ENCODE measurements at places on chromosomes 4 and X.

DNA sequence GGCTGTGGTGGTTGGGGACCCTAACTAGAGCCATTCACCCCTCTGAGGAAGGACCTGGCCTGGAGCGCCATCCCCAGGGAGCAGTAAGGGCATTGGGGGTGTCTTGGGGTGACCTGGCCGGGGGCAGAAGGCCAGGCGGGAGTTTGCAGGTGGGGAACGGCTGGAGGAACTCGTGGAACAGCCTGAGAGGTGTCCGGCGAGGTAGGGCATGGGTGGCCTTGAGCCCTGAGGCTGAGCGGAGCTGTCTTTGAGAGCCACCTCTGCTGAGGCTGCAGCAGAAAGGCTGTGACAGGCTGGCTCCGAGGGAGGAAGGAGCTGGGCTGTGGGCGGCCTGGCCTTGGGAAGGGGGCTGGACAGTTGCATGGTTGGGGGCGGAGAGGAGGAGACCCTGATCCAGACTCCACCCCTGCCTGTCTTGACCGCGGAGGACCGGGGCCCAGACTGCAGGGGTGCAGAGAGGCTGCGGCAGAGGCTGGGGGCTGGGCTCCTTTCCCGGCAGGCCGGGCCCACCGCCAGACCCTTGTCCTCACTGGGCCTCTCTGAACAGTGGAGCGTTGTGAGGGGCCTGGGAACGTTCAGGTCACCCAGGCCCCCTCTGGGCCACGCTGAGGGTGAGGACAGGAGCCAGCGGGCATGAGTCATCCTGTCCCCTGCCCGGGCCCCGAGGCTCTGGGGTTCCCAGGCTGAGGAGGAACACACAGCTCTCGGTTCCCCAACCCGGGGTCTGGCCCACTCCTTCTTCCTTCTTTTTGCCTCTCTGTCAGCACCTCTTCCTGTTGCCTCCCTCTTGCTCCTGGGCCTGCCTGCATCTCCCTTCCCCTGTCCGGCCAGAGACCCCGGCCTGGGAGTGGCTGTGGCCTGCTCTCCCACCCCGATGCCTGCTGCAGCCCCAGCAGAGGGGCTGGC, 8.1 kb downstream of the SH3BP2 start:
- no peak for DNase-seq

DNA sequence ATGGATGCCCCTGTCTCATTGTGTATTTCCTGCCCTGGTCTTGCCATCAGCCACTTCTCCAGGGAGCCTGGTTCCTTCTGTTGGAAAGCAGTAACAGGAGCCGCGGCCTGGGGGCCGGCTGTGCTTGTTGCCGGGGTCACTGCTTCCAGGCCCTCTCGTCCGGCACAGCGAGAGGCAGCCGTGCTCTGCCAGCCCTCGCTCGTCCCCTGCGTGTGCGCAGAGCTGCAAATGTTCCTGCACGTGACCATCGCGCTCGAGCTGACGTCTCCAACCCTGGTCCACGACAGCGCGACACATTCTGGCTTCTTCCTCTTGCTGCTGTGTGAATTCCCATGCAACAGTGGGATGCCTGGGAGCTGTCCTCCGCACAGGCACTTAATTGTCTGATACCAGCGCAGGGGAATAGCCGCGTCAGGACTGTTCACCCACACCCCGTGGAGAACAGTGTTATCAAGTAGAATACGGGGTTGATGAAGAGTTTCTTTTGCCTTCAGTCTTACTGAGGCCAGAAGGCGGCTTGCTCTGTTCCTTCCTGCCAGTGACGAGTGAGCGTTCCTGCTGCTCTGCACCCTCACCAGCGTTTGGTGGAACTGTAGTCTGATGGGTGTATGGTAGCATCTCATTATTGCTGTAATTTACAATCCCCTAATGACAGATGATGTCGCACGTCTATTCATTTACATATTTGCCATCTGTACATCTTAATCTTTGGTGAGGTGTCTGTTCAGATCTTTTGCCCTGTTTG, 12.3 kb downstream of the PDE6B start:
- no peak for DNase-seq

GRCh38 chrX:7378406-7378805, 230.5 kb upstream of the PUDP start:
- no peak for DNase-seq

- DNase-seq = no peak
These were observed 177.1 kb downstream of the CBR4 start for GRCh38 chr4:168832763-168833575.

GRCh38 chr4:86608757-86609375, 14.8 kb downstream of the PTPN13 start:
- DNase-seq = no peak

DNA sequence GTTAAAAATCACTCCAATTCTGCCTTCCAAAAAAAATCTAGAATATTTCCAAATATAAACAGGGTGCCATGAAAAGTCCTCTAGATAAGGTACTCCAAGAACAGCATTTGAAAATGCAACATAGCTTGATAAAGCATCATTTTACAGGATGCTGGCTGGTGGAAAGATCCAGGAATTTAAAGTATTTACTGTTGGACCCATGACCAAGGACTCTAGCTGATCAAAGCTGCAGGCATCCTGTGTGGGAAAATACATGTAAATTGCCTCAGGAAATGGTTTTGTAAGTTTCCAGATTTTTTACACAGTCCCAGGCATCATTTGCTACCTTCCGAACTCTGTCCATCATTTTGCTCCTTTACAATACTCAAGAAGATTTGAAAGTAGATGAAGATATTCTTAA, 164.4 kb downstream of the GRIA3 start:
- no peak for DNase-seq

- no peak for DNase-seq
These were observed 53.1 kb downstream of the ABLIM2 start for GRCh38 chr4:8105306-8106100.

DNA sequence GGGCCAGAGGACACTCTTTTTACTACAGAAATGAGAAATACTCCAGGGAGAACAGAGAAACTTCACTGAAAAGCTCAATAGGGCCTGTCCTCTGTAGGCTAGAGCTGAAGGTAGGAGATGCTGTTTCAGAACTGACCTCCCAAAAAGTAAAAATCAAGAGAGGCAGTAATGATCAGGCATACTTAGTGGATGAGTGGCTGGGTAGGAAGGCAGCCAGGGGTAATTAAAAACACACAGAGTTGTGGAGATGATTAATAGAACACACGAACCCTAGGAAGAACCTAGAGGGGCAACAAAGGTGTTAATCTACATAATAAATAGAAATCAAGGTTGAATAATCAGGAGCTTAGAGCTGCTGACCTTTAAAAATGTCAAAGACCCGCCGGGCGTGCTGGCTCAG, 582.4 kb upstream of the ADGRL3 start:
- DNase-seq = no peak

GRCh38 chr4:38099020-38099600, 138.9 kb downstream of the PTTG2 start:
- DNase-seq = no peak

GRCh38 chr4:76616526-76616925, 181.5 kb downstream of the SHROOM3 start:
- DNase-seq = no peak

- no peak for DNase-seq
These were observed 110.4 kb downstream of the LRBA start for GRCh38 chr4:150904671-150905070.

GRCh38 chr4:111854494-111855087, 290.7 kb upstream of the FAM241A start:
- DNase-seq = no peak

DNA sequence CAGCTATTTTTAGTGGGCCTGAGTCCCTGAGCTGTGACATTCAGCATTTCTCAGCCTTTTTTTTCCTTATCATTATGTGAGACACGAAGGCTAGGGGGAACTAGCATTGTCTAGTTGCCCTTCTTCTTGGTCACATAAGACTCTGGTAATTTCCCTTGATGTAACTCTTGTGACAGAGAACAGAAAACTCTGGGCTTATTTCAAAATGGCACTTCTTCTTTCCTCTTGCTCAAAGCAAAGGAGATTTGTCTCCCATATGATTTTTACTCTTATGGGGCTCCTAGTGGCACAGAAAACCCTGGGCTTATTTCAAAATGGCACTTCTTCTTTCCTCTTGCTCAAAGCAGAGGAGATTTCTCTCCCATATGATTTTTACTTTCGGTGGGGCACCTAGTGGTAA, 14.7 kb downstream of the ATXN3L start:
- no peak for DNase-seq

DNA sequence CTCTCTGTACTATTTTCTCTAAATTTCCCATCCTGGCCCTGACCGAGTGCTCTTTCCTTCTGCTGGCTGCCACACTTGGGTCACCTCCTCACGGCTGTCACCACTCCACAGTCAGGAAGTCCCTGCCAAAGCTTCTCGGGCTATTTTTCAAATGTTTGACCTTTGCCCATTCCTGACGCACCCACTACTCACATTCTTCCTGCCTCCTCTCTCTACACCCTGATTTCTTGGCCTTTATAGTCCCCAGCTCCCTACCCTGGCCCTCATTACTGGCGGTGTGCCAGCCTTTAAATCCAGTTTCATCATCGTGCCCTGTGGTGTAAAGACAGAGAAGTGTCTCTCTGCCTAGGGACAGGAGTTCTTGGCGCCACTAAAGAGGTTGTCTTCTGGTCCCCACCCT, 46.4 kb upstream of the GATB start:
- DNase-seq = no peak

DNA sequence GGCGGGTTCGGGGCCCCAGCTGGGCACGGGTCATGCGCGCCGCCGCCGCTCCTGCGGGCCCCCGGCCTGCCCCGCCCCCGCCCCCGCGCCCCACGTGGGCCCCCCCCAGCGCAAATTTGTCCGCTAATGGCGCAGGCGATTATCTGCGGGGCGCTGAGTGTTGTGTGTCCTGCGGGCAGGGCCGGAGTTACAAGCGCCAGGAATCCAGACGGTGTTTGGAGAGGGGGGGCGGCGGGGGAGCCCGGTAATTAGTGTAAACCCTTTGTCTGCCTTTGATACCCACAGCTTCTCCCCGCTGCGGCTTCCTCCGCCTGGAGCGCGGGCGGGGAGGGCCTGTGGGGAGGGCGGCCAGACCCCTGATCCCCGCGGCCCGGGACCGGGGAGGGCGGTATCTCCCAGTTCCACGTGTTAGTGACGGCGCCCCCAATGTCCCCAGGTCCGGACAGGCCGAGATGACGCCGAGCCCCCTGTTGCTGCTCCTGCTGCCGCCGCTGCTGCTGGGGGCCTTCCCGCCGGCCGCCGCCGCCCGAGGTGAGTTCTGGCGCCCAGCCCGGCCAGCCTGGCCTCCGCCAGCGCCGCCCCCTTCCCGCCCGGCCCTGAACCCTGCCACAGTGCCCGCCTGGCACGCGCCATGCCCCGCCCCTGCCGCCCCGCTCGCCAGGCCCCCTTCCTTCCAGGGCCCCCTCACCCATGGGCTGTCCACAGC, 761 bp downstream of the FGFRL1 start:
- DNase-seq = no peak

GRCh38 chr4:20195071-20195885, 56.4 kb upstream of the SLIT2 start:
- DNase-seq = no peak

DNA sequence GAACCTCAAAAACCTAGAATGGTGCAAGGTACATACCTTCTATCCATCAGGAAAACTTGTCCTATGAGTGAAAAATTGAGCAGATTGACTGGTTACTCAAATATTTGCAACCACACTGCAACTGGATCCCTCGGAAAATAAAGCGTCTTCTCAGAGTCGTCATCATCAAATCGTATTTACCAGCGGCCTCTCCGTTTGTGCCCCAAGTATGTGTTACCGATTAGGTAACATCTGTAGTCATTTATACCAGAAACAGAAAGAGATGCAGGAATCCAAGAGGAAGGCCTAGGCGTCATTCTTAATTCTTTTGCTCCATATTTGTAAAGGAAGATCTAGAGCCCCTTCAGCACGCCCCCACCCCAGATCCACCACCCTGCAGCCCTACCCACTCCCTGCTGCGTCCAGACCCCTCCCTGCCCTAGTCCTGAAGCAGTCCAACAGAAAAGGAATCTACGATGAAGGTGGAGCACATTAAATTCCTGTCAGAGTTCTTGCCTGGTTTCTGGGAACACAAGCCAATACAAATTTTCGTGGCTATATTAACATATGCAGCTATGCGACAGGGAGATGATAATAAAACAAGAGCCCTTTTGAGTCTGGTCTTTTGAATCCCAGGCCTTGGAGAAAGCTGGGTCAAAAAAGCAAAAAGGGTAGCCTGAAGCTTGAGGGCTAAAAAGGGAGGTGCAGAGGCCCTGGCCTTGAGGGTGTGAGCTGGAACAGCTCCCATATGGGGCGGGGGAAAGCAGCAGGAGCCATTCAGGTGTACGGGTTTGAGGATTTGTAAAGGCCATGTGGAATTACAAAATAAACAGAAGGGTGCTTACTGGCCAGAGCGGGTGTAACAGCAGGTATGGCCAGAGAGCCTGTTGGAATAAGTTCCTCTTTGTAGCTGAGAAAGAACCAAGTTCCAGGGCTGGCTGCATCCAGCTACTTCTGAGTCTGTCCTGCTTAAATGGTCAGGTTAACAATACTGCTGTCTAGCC, 77.0 kb downstream of the ZNF827 start:
- DNase-seq = no peak

DNA sequence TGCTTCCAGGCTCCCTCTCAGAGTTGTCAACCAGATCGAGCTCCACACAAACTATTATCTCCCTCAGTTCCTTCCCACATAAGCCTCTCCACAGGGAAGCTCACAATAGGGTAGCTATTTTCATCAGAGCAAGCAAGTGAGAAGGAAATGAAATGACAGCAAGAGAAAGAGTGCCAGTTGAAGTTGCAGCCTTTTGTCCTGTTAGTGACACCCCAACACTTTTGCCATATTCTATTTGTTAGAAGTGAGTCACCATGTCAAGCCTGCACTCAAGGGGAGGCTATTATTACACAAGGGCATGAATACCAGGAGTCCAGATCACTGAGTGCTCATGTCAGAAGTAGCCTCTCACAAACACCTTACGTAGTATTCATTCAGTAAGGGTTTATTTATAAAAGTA, 266.3 kb upstream of the NOCT start:
- DNase-seq = no peak

GRCh38 chr4:11698033-11698432, 269.3 kb upstream of the HS3ST1 start:
- DNase-seq = no peak

- no peak for DNase-seq
These were observed 79.3 kb downstream of the NFKB1 start for GRCh38 chr4:102580463-102580842.

- DNase-seq = no peak
These were observed 27.4 kb upstream of the PLAC1 start for GRCh38 chrX:134685668-134686067.

DNA sequence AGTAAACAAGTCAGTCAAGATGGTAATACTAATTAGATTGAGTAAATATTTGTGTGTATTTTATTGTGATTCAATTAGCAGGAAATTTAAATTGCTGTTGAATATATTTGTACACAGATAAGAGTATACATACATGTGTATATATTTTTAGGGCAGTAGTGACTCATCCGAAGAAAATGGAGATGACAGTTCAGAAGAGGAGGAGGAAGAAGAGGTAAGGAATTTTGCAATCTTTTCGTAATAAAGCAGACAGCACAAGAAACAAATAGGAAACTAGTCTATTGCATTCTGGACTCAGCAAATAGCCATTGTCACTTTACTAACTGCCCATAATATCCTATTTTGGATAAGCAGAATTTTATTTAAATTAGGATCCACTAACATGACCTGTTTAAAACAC, 6.6 kb downstream of the IBSP start:
- no peak for DNase-seq

GRCh38 chrX:20312018-20312417, 45.3 kb upstream of the RPS6KA3 start:
- no peak for DNase-seq

GRCh38 chrX:132533409-132533808, 44.6 kb upstream of the MBNL3 start:
- no peak for DNase-seq

Measured in activated CD8-positive, alpha-beta memory T cell treated with anti-CD3 and anti-CD28 coated beads for 4 hours (primary cell).